Lower lobe of right lung (tissue), 2 donors: ENCODE measurements at places on chromosomes 6 and 20.

- H3K27ac ChIP-seq, result peak overlapping the region; percentile 14
- H3K4me1 ChIP-seq, result peaks cover 15% of the 10 kb centered on the region
- DNase-seq, result no peak
- no peaks in the 10 kb centered on the region for H3K36me3 ChIP-seq
Observed at GRCh38 chr6:16421462-16421960, 183.1 kb downstream of the GMPR start.

- no peak overlapping the region for H3K27ac ChIP-seq
- no peak overlapping the region for H3K4me3 ChIP-seq
- no peak for DNase-seq
- H3K4me1 ChIP-seq, result no peaks in the 10 kb centered on the region
- H3K27me3 ChIP-seq, result no peaks in the 10 kb centered on the region
- no peaks in the 10 kb centered on the region for H3K36me3 ChIP-seq
Observed at GRCh38 chr6:32700391-32701040, 34.1 kb upstream of the HLA-DQB1 start.

- H3K27ac ChIP-seq, result no peak overlapping the region
- peaks cover 15% of the 10 kb centered on the region for H3K4me1 ChIP-seq
- no peak for DNase-seq
- peaks cover 74% of the 10 kb centered on the region for H3K36me3 ChIP-seq
- no peak overlapping the region for H3K4me3 ChIP-seq
- H3K27me3 ChIP-seq, result no peaks in the 10 kb centered on the region
Observed at GRCh38 chr20:32158351-32158750, 48.8 kb downstream of the TM9SF4 start.

DNA sequence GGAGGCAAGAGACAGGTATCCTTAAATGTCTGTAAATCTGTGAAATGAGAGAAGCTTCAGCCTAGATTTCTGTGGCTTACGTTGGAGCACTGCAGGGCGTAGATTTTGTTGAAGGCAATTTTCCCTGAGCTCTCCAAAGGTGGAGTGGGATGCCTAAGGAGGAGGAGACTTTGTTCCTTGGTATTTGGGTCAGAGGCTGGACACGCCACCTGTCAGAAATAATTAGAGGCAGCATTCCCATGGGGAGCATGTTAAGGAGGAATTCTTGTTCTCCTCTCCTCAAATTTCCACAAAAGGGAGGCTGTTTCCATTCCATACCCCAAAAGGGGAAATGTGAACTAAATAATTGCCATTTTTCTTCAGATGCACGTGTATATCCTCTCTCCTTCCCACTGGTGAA, 11.1 kb upstream of the SCGN start:
- no peaks in the 10 kb centered on the region for H3K27me3 ChIP-seq
- H3K4me3 ChIP-seq, result no peak overlapping the region
- H3K4me1 ChIP-seq, result no peaks in the 10 kb centered on the region
- H3K36me3 ChIP-seq, result no peaks in the 10 kb centered on the region
- no peak for DNase-seq

- no peak for DNase-seq
- no peak overlapping the region for H3K4me3 ChIP-seq
- no peaks in the 10 kb centered on the region for H3K4me1 ChIP-seq
- H3K36me3 ChIP-seq, result no peaks in the 10 kb centered on the region
- no peak overlapping the region for H3K27ac ChIP-seq
Observed at GRCh38 chr6:148166339-148166968, 176.2 kb upstream of the SASH1 start.

- no peaks in the 10 kb centered on the region for H3K27me3 ChIP-seq
- H3K27ac ChIP-seq, result no peak overlapping the region
- H3K4me3 ChIP-seq, result no peak overlapping the region
- peaks cover 19% of the 10 kb centered on the region for H3K4me1 ChIP-seq
- no peaks in the 10 kb centered on the region for H3K36me3 ChIP-seq
Observed at GRCh38 chr6:150200428-150201100, 57.7 kb downstream of the PPP1R14C start.

GRCh38 chr20:19008497-19008896, 194.9 kb downstream of the SCP2D1 start:
- no peak overlapping the region for H3K4me3 ChIP-seq
- DNase-seq, result no peak
- no peak overlapping the region for H3K27ac ChIP-seq

DNA sequence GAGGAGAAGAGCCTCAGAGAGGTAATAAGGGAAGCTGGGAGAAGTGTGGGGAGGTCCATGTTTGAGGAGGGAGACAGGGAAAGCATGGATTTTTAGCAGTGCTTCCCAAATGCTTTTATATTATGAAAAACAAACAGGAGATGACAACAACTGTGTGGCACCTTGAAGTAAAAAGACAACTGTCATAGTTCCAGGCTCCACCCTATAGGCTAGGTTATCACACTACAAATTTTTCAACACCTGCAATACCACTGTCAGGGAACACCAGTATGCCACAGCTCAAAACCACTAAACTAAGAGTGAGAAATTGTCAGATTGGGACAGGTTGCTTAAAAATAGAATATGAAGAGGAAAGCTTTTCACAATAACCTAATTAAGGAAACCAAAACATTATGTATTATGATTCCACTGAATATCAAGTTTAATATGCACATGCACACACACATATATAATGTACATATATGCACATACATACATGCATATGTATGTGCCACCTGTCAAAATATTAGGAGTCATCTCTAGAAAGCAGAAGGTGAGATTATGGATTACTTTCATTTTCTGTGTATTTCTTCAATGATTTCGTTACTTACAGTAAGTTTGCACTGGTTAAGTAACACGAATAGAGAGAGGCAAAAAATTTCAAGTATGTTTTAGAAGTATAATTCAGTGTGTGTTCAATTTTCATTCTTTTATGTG, 261.2 kb downstream of the PTPRK start:
- H3K27me3 ChIP-seq, result no peaks in the 10 kb centered on the region
- no peak overlapping the region for H3K27ac ChIP-seq
- peak overlapping the region; percentile 30 for H3K4me3 ChIP-seq
- no peak for DNase-seq

DNA sequence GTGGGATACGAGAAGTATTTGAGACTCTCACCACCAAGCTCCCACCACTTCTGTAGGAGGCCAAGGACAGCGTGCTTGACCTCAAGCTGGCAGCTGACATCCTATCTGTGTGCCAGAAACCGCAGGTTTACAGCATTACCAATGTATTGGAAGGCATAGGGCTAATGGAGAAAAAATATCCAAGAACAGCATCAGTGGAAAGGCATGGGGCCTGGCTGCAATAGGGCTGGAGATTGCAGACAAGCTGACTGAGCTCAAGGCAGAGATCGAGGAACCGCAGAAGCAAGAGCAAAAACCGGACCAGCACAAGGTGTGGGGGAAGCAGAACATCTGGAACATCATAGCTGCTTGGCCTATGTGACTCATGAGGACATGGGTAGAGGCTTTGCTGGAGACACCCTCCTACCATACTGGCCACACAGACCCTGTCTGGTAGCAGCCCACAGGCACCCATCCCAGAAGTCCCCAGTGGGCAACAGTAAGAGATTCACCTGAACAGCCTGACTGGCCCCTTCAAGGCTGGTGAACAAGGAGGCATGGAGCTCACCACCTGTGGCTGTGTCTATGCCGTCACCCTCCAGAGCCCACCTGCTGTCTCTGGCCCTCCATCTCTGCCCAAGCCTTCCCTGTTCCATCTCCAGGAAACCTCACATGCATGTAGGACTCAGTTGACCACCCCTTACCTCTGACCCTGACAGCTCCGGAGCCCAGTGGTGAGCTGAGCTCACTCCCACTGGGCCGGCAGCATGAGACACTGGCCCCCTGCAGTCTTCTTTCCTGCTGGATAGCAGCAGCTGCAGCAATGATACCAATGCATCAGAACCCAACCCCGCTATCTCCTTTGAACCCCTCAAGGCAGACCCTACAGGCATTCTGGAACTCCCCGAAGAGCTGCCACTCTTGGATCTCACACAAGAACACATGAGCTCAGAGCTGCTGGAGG, 171.1 kb downstream of the KIF6 start:
- DNase-seq, result no peak
- peaks cover 5% of the 10 kb centered on the region for H3K4me1 ChIP-seq
- H3K36me3 ChIP-seq, result no peaks in the 10 kb centered on the region

GRCh38 chr6:166903500-166903899, 52.9 kb downstream of the RNASET2 start:
- no peaks in the 10 kb centered on the region for H3K27me3 ChIP-seq
- no peak for DNase-seq
- no peaks in the 10 kb centered on the region for H3K36me3 ChIP-seq

DNA sequence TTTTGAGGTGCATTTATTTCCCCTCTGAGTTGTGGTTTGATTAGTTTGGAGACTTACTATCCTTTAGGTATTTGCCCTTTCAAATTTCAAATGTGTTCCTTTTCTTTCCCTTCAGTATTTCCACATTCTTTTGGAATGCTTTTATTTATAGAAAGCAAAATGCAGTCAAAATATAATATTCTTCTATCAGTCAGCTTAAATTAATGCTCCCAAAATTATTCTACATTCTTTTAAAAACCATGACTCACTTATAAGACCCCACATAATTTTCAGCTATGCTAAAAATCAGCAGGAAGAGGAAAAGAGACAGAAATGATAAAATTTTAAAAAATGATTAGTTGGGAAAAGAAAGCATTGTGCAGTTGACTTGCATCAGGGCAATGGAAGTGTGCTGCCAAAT, 180.0 kb upstream of the SMLR1 start:
- no peak for DNase-seq
- H3K4me1 ChIP-seq, result no peaks in the 10 kb centered on the region
- H3K4me3 ChIP-seq, result no peak overlapping the region

- no peak overlapping the region for H3K4me3 ChIP-seq
- no peak for DNase-seq
- no peak overlapping the region for H3K27ac ChIP-seq
- H3K27me3 ChIP-seq, result no peaks in the 10 kb centered on the region
Observed at GRCh38 chr20:1563598-1563997, 6.1 kb upstream of the SIRPD start.

GRCh38 chr6:154962753-154963152, 32.4 kb upstream of the TIAM2 start:
- no peaks in the 10 kb centered on the region for H3K27me3 ChIP-seq
- H3K4me1 ChIP-seq, result no peaks in the 10 kb centered on the region
- H3K4me3 ChIP-seq, result no peak overlapping the region
- DNase-seq, result no peak
- H3K27ac ChIP-seq, result no peak overlapping the region
